ENCODE measurements at places on chromosomes 12 and 14.

DNA sequence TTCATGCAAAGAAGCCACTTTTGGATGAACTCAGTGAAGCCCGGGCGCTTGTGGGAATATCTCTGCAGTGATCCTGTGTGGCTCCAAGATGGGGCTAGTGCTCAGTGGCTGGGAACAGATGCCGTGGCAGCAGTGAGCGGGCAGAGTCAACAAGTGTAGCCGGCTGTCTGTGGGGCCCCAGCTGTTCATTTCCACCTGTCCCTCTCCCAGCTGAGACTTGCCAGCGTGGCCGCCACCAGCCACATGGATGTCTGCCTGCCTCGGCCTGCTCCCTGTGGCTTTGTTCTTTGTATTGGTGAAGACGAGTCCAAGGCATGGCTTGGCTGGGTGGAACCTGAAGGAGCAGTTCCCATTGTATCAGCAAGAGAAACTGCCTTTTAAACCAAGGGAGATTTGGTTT lies 77.3 kb downstream of the NOS1 start:
- no peak for DNase-seq

DNA sequence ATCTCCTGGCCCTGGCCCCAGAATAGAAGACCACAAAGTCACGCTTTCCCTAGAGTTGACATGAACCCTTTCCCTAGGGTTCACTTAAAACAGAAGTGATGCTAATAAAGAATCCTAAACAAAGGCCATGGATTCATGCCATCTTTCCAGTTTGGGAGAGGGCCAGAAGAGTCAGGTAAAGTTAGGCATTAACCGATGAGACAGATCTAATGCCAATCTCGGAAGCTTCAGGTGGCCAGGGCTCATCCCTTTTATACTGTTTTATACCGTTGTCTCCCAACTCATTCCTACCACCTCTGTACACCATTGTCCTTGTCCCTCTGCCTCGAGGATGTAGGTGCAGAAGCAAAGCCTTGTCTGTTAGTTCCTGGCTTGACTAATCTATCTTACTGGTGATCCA lies 22.8 kb upstream of the ACTR10 start:
- no peak for DNase-seq

DNA sequence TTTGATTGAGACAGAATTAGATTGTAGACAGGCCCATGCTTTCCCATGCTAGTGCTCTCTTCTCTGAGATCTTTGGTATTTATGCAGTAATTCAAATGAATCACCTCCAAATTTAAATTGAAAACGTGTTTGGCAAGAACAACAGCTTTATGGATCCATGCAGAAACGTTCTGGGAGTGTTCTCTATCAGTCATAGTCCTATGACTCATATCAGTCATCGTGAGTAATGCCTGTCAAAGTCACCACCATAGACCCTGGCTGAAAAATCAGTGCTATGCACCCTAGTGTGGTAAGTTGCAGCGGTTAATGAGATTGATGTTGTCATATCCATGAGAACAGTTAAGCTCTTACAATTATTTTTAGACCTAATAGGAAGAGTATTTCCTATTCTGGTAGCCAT lies 90.1 kb upstream of the FOXG1 start:
- no peak for DNase-seq

GRCh38 chr14:51310505-51310944 lies 70.5 kb downstream of the TMX1 start:
- no peak for DNase-seq

- no peak for DNase-seq
Observed at GRCh38 chr12:75765170-75766059, 254.0 kb upstream of the KRR1 start.

GRCh38 chr12:113244047-113244460 lies 22.8 kb downstream of the TPCN1 start:
- no peak for DNase-seq

GRCh38 chr14:76884853-76885276 lies 58.7 kb downstream of the LRRC74A start:
- DNase-seq, result no peak

DNA sequence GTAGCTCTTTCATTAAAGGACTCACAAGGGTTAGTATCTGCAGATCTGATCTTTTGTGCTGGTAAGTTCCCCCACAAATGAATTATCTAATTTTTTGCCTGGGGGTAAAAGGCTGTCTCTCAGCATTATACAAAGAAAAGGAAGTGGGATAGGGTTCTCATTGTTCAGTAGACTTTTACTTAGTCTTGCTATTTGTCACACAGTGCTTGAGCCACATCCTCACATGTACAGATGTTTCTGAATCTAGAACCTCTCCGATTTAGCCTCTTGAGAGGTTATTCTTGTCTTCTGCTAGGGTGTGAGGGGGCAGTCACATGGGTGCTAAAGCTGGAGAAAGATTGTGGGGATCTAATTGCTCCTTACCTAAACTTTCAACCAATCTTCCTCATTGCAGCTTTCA lies 93.0 kb downstream of the SLC41A2 start:
- DNase-seq, result no peak

GRCh38 chr12:11785712-11786111 lies 136.2 kb downstream of the ETV6 start:
- DNase-seq, result no peak

DNA sequence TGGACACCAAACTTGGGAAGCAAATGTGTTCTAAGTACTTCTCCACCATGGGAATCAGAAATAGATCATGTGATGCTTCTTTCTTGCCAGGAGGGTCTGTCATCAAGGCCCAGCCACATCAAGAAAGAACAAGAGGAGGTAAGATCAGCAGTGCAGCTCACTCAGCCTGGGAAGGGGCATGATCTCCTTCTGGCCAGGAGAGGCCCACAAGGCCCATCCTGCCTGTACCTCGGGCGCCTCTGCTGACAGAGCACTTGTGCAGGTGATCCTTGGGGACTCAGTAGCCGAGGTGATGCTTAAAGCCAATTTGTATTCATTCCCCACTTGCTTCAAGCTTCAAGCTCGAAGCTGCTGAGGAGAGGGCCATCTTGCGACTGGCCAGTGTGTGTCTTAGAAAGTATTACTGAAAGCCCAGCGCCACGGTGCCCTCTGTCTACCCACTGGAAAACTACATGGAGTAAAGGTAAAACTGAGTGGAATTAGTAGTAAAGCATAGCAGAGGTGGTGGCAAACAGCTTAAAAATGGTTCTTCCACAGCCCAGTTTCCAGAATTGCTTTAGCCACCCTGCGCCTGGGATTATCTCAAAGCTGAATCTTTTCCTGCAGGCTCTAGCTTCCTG lies 26.2 kb downstream of the RTRAF start:
- no peak for DNase-seq

DNA sequence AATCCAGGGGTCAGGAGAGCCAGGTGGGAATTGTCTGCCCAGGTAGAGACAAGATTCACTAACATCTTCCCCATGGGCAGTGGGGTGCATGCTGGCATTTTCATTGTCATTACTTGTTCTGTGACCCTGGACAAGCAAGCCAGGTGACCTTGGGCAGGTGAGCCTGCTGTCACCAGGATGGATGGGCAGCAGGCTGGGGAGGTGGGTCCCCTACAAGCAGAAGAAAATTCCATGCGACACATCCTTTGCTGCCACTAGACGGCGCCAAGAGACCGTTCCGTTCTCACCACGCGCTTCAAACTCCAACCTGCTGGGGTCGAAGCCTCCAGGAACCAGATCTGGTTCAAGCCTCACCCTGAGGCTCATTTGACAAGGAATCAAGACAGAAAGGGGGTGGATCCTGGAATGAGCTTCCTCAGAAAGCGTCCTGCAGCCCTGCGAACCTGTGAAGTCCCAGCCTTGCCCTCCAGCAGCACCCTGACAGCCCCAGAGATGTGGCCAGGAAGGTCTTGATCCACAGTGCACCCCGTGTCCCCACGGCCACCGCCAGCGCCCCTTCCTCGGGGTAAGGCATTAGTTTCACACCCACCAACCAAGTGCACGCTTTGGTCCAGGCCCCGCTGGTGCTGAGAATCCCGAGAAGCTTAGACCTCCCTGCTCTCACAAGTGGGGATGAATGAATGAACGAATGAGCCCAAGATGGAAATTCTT lies 3.2 kb upstream of the DYNC1H1 start:
- DNase-seq, result peak; percentile 68

DNA sequence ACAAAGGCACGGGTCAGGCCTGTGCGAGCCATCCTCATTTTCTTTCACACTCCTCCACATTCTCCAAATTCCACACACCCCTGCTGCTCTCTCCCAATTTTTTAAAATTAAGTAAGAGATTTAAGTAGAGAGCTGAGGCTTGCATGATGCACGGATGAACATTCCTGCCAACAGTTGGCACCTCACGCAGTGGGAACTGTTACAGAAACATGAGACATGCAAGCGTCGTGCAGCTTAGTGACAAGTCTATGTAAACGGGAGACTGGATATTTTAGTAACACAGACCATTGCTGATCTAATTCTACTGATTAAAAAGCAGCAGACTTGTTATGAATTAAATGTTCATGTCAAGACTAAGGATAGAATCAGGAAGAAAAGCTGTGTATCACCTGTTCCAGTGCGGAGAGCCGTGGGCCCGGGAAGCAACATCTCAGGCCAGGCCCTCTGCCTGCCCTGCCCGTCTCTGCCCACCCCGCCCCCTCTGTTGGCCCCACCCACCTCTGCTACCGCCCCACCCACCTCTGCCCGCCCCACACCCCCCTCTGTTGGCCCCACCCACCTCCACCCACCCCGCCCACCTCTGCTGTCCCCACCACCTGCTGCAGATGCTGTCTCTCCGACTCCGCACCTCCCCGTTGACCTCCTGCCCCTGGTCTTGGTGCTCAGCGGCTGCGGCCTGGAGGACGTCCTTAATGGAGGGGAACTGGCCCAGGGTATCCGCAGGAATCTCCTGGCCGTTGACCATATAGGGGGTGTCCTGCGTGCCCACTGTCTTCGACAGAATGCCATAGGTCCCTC lies 21.2 kb downstream of the GOLGA3 start:
- DNase-seq, result no peak

DNA sequence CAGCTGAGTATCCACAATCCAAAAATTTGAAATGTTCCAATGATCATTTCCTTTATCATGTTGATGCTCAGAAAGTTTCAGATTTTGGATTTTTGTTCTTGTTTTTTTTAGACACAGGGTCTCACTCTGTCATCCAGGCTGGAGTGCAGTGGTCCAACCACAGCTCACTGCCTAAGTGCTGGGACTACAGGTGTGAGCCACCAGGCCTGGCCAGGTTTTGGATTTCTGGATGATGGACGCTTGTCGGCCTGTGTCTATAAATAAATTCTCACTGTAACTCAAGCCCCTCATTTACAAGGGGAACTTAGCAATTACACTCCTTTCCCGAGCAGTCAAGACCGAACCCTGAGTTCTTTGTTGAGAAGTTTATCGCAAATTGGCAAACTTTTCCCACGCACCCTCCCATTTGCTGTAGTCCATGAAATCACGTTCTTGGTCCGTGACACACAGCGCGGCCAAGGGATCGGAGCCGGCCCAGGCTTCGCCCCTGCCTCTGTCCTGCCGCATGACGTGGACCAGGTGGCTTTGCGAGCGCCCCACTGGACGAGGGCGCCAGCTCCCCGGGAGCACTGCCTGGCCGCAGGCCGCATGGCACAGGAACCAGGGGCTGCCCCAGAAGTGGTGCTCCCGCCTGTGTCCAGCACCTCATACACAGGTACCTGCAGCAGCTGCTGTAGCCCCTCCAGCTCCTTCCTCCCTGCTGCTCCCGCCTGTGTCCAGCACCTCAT lies 14.0 kb upstream of the ANKLE2 start:
- no peak for DNase-seq

- DNase-seq, result no peak
Observed at GRCh38 chr14:74893614-74894091, 11.9 kb downstream of the DLST start.

GRCh38 chr12:53049571-53050318 lies at the start of gene TNS2:
TNS2 (plus strand) TSS chr12:53050065; CDS start chr12:53050186, 121 bp downstream.
- DNase-seq, result no peak

DNA sequence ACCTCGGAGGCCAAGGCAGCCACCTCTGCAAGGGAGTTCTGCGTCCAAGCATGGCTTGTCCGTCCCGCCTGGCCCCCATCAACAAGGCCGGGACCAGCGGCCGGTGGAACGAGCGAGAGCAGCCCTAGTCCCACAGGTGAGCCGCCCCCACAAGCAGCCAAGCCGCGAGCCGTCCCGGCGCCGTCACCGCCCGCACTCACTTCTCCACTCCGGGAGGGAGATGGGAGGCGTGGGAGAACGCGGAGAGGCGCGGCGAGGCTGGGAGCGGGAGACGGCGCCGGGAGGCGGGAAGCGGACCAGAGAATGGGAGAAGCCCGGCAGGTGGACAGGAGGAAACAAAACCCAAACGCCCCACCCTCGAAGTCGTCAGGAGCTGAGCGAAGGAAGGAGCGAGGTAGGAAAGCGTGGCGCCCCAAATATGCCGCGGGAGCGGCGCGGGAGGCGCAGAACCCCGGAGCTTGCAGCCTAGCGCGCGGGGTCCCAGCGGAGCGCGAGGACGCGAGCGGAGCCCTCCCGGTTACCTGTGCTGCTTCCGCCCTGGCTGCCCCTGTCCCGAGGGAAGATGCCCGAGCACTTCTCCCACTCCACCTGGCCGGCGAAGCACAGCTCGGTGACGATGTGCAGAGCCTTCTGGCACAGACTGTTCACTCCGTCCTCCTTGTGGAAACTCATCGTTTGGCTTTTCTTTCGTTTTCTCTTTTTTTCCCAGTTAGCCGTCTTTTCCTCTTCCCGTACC lies 600 bp downstream of the SYT10 start:
- DNase-seq, result no peak

DNA sequence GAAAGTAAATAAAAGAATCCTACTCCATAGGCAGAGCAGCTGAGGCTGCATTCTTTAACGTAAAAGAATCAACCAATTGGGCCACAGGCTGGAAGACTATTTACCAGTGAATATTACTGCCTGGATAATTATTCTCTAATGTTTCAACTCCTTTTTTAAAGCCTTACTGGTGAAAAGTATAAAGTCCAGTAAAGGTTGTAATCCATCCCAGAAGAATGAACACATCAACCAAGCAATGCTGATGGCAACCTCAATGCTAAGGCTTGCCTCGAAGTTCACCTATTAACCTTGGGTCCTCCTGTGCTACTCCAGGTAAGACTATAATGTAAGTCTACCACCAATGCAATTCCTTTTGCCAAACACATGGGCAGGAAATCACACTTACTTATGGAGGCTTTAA lies 77.3 kb downstream of the ATXN2 start:
- no peak for DNase-seq

DNA sequence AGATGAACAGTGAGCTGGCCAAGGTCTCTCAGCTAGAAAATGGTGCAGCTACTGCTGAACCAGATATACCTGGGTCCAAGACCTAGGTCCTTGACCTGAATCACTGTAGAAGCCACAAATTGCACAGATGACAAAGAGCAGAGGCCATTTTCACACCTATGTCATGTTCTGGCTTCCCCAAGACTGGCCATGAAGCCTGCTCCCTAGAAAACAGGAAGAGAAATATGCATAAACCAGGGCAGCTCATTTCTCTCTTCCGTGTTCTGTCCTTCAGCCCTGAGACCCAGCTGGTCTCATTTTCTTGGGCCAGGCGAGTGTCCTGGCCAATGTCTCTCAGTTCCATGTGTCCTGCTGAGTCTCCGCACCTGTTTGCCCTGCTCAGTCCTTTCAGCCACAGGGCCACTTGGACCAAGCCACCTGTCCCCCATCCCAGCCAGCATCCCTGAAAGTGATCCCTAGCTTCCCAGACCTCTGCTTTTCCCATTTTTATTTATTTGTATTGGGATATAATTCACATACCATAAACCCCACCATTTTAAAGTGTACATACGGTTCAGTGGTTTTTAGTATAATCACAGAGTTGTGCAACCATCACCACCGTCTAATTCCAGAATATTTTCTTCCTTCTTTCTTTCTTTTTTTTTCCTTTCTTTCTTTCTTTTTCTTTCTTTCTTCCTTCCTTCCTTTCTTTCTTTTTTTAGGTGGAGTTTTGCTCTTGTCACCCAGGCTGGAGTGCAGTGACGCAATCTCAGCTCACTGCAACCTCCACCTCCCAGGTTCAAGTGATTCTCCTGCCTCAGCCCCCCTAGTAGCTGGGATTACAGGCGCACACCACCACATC lies 27.0 kb downstream of the P2RX7 start:
- DNase-seq, result no peak
